Uterus (tissue), 4 donors: ENCODE measurements at places on chromosomes 13 and 19. TPM values are rescaled to one million over a fixed set of nuclear protein-coding genes. Genes with fewer than 3 reads are reported as not detected.

Gene BRME1
- total RNA-seq: 7.7 TPM

Gene SCAF1
- 76.9 TPM for total RNA-seq

Gene ZNF77
- total RNA-seq: 2.4 TPM

Gene CLEC17A
- total RNA-seq: not detected

Gene TTC9B
- total RNA-seq: not detected

Gene SIGLEC9
- 2.6 TPM for total RNA-seq

Gene GMIP
- total RNA-seq: 8.5 TPM

Gene IPO5
- 104 TPM for total RNA-seq

Gene TPTE2
- total RNA-seq: not detected

Gene ZNF324B
- 9.8 TPM for total RNA-seq

Gene SSC5D
- 50.8 TPM for total RNA-seq

Gene CLC
- total RNA-seq: not detected

Gene FOXO1
- total RNA-seq: 46.8 TPM

Gene KLK8
- not detected for total RNA-seq

Gene COMMD6
- 1,264 TPM for total RNA-seq

Gene NTN5
- not detected for total RNA-seq

Gene USF2
- total RNA-seq: 99.7 TPM

Gene KRTDAP
- total RNA-seq: not detected

Gene SMIM24
- total RNA-seq: not detected

Gene RETN
- total RNA-seq: not detected

Gene CBARP
- not detected for total RNA-seq

Gene RNF113B
- total RNA-seq: not detected
